Adipocyte (in vitro differentiated cells): ENCODE measurements at places on chromosomes 12 and 14.

DNA sequence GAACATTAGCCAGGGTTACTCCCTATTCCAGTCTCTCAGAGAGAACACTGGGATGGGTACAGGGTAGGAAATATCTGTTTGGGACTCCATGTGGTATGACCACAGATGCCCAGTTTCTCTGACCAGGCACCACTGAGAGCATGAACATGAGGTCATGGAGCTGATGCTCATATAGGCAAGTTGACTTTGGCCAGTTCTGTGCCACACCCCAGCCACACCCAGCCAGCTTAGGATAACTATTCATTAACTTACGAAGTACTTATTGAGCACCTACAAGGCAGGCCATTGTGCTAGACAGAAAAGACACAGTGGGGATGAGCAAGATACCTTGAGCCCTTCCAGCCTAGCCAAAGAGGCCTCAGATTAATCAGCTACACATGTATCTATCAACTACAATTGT is 262.5 kb downstream of the DPF3 start:
- no peak for DNase-seq

- DNase-seq, result no peak
These were observed 86.0 kb downstream of the FAR2 start for GRCh38 chr12:29234965-29235626.

- DNase-seq, result peak; percentile 17
These were observed 148.8 kb downstream of the TMEM30B start for GRCh38 chr14:61132336-61132735.

- DNase-seq, result peak; percentile 84
These were observed 39.9 kb downstream of the DNAI7 start for GRCh38 chr12:25155022-25155576.

GRCh38 chr12:89325495-89325894 is 26.8 kb downstream of the DUSP6 start:
- DNase-seq, result no peak

GRCh38 chr12:30622509-30622908 is 73.2 kb downstream of the IPO8 start:
- DNase-seq, result peak; percentile 23

DNA sequence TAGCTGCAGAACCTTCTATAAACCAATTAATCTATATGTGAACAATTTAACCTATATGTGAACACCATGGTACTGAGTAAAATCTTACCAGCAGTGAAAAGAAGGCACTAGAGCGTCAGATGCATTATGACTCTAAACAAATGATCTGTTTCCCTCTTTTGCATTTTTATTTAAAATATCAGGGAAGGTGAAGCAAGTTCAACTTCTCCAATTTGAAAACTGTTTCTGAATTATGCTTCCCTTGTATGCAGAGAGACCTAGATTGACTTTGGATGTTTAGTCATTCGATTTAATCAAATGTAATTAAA is 80.9 kb downstream of the DAD1 start:
- DNase-seq, result no peak

- DNase-seq, result no peak
These were observed 197.0 kb downstream of the CCER1 start for GRCh38 chr12:90757957-90758356.

DNA sequence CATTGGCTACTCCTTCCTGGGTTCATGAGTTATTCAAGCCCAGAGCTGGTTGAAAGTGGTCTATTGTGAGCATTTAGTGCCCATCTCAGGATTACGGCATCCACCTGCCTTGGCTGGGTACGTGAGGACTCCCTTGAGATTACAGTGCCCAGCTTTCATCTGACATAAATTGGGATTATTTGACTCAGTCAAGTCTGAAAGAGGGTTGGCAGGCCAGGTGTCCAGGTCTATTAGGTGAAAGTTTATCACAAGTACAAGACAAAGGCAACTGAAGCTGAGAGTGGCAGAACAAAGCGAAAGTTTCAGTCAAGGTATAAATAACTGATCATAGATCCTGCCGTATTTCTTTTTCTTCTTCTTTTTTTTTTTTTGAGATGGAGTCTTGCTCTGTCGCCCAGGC is 84.6 kb upstream of the ATF7IP start:
- DNase-seq, result no peak

- no peak for DNase-seq
These were observed 16.1 kb upstream of the CCND2 start for GRCh38 chr12:4257442-4257841.

DNA sequence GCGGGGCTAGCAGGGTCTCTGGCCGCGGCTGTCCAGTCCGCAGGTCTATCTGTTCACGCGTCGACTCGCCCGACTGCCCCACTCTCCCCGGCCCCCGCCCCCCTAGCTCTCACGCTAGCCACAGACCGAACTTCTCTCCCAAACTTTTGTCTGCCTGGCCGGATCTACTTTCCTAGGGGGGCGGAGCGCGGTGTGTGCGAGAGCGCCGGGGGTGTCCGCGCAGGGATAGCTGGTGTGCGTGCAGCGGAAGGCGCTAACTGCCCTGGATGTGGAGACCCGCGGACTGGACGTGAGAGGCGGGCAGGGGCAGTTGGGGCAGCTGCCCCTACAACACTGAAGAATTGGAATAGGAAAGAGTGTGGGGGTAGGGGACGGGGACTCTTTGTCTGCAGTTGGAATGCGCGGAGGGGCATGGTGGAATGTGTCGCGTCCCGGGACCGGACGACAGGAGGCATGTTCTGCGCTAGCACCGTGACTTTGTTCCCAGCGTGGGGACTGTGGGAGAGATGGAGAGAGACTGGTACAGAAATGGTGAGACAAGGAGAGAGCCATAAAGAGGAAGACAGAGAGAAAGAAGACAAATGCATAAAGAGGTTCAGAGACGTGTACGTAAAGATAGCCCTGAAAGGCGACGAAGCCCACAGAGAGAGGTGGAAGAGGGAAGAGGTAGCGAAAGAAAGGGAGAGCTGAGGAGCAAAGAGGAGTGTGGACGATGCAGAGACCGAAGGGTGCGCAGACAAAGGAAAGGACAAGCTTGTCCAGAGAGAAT is at the start of gene AJUBA:
Gene AJUBA, minus strand, starts transcription at position 75 of the 769 bp plus-strand sequence. CDS start 285 bp downstream, outside the sequence.
- peak; percentile 97 for DNase-seq

DNA sequence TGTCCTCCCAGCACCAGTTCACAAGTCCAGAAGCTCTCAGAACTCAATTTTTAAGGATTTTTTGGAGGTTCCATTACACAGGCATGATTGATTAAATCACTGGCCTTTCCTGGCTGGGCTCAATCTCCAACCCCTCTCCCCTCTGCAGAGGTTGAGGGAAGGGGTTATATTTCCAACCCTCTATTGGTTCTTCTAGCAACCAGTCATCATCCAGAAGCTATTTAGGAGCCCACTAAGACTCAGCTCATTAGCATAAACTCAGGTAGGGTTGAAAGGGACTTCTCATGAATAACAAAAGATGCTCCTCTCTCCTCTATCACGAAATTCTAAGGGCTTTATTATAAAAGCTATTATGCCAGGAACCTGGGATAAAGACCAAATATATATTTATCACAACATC is 41.5 kb downstream of the SPPL3 start:
- no peak for DNase-seq

DNA sequence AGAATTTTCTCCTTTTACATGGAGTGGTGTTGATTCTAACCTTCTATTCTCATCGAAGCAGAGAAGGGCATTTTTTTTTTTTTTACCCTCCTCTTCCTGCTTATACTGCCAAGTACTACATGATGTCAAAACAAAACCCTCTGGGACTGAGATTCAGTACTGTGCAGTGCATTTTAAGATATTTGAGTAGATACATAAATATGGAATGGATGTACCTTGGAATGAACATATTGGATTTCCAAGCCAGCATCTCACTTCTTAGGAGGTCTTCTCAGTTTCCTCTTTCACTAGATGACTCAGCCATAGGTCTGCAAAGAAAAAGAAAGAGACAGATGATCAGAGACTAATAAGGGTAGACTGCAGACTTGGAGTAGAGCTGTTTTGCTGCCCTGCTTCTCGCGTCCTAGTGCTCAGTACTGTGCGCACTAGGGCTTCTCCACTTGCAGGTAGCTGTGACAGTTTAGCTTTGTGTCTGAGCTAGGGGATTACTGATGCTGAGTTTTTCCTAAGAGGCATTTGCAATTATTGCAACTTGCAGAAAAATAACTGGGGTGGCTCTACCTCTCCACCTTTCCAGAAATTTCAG is 20.4 kb downstream of the TPH2 start:
- DNase-seq, result peak; percentile 43

GRCh38 chr12:30797689-30798088 is 42.9 kb upstream of the CAPRIN2 start:
- no peak for DNase-seq

DNA sequence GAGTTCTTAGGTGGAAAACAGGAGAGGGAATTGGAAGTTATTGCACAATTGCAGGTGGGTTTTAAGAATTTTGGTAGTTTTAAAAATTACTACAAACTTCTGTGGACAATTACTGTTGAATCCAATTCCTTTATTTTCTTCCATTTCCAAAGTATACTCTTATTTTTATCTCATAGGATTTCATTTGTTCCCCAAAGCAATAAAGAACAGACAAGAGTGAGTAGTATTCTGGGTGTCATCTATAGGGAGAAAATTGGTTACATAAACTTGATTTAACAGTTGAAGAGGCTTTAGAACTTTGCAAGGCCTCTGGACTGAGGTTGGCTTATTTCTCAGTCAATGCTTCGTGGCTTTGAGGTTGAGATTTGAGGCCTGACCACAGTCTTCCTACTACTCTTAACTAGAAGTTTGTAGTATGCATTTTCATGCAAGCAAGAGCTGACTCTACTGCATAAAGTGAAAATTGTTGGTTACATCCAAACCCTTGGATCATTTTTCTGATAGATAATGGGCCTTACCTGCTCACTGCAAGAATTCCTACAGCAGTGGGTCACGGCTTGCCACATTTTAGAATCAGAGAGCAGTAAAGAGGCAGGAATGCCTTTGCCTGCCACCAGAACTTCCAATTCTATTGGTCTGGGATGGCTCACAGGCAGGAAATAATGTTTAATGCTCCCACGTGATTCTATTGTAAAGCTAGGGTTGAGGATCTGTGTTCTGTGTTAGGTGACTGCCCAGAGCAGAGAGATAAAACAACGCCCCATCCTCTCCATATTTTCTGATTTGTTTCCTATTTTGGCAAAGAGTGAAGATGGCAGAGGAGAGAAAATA is 270.5 kb downstream of the TTC6 start:
- no peak for DNase-seq

DNA sequence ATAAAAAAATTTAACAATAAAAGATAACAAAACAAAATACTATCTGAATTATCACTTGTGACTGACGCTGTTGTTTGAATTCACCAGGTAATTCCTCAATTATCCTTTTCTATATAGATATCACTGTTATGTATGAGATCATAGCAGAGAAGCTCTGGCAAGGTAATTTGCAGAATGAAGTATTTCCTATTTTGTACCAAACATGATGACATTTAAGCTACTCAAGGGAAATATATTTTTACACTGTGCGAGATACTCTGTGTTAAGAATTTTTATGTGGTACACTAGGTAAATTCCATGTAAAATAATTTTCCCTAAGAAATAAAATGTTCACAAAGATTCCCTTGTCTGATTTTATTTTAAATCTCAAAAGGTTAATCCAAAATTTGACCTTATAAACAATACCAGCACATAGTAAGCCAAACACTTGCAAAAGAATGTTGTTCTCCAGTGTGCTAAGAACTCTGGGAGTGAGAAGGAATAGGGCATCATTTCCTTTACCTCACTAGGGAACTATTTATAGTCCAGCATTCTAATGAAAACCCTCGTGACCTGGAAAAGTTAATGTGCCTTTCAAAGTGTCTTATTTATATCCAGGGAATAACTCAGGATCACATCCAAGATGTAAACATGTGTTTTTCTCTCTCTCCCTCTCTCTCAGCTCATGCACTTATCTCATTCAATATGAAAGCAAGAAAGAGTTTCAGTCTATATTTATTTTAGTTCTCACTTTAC is 115.2 kb upstream of the RAP1B start:
- DNase-seq, result peak; percentile 58

GRCh38 chr14:52998376-52999015 is 47.6 kb upstream of the FERMT2 start:
- peak; percentile 74 for DNase-seq

DNA sequence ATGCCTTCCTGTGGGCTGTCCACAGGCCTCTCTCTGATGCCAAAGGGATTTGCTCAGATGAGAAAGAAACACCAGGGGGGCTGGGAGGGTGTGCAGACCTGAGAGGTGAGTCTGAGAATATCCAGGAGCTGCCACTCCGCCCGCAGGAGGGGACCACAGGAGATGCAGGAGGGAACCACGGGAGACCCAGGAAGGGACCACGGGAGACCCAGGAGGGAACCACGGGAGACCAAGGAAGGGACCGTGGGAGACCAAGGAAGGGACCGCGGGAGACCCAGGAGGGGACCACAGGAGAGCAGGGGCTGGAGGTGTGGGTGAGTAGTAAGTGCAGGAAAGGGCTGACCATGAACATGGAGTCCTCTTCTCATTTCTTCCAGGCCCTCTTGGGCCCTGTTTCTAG is 74.6 kb upstream of the SFSWAP start:
- no peak for DNase-seq

DNA sequence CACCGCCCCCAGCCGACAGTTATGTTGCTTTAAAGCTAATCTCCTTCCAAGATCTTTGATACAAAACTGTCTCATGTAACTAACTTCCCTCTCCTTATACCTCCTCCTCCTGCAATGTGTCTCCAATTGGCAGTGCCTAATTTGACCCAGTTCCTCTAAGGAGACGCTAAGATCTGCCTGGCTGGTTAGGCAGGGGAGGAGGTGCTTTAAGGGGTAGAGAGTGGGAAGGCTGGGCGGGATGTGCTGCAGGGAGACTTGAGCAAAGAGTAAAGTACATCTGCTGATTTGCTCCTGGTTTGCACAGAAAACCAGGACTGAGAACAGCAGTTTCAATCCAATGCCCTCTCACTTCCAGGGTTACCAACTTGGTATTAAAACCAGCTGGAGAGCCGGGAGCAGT is 7.4 kb upstream of the IKZF4 start:
- DNase-seq, result no peak

- DNase-seq, result no peak
These were observed 35.8 kb downstream of the CCNK start for GRCh38 chr14:99516871-99517642.

DNA sequence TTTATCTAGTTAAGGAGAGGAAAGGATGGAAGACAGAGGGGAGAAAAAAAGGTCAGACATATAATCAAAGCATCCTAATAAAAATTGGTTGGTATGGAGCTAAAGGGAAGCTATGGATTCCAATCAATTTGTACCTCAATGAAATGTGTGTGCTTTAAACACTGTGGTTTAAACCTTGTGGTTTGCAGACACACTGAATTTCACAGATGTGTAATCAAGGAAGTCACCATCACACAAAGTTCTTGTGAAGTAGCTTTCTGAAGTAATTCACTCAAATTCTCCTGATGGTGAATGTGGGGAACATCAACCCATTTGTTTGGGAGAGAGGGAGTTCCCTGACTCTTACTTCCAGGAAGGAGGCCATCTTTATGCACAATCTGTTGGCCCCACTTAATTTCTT is 243.3 kb upstream of the KRR1 start:
- DNase-seq, result no peak

GRCh38 chr12:49013428-49013827 is 5.1 kb downstream of the PRKAG1 start:
- no peak for DNase-seq
